ENCODE measurements at places on chromosomes 3 and 15. TPM values are rescaled to one million over a fixed set of nuclear protein-coding genes. Genes with fewer than 3 reads are reported as not detected.

Gene GADL1
- total RNA-seq: 4.7 TPM

Gene TOMM70
- total RNA-seq: 50.7 TPM

Gene SHC4
- not detected for total RNA-seq

Gene LYZL4
- total RNA-seq: not detected

Gene SKIL
- total RNA-seq: 19.6 TPM

Gene CAND2
- total RNA-seq: not detected
